Dermis blood vessel endothelial cell (primary cell): ENCODE measurements at places on chromosomes 7 and 10. TPM values are rescaled to one million over a fixed set of nuclear protein-coding genes. Genes with fewer than 3 reads are reported as not detected.
A peak's percentile ranks its signal among the peaks of the same experiment; 100 is the strongest.

GRCh38 chr10:43691485-43691884, 42.8 kb upstream of the ZNF32 start:
- peak; percentile 46 for DNase-seq

- DNase-seq: no peak
Measured at GRCh38 chr7:93992421-93993110, 11.6 kb downstream of the BET1 start.

CXCL12 gene
- total RNA-seq: 2.9 and 5.1 TPM in 2 replicates

DNA sequence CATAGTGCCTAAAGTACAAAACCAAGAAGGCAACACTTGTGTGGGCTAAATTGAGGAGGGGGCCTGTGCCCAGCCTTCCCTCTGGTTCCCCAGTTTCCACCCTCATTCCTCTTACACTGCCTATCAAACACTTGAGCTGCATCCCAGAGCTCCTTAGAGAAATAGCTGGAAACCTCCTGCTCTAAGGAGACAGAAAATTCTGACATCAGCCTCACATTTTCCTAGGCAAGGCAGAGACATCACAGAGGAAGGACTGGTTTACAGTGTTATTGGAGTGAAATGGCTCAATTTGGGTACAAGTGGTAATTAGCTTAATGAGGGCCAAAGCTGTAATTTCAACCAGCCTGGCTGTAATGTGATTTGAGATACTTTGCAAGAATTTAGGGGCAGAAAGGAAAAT, 192.3 kb upstream of the AOAH start:
- DNase-seq: no peak

GRCh38 chr10:110597476-110597875, 30.0 kb downstream of the SMC3 start:
- DNase-seq: peak; percentile 58

DNA sequence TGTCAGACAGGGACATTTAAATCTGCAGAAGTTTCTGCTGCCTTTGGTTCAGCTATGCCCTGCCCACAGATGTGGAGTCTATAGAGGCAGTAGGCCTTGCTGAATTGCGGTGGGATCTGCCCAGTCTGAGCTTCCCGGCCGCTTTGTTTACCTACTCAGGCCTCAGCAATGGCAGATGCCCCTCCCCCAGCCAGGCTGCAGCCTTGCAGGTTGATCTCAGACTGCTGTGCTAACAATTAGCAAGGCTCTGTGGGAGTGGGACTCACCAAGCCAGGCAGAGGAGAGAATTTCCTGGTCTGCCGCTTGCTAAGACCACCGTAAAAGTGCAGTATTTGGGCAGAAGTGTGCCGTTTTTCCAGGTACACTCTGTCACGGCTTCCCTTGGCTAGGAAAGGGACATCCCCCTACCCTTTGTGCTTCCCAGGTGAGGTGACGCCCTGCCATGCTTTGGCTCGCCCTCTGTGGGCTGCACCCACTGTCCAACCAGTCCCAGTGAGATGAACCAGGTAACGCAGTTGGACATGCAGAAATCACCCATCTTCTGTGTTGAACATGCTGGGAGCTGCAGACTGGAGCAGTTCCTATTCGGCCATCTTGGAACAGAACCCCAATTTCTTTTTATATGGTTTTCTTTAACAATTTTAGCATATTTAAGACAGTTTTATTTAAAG, 28.4 kb upstream of the VWDE start:
- no peak for DNase-seq

ELN gene
- total RNA-seq: 4.4 and 5.4 TPM in 2 replicates

CELF2 gene
- 10.2 and 18.5 TPM in 2 replicates for total RNA-seq

DNA sequence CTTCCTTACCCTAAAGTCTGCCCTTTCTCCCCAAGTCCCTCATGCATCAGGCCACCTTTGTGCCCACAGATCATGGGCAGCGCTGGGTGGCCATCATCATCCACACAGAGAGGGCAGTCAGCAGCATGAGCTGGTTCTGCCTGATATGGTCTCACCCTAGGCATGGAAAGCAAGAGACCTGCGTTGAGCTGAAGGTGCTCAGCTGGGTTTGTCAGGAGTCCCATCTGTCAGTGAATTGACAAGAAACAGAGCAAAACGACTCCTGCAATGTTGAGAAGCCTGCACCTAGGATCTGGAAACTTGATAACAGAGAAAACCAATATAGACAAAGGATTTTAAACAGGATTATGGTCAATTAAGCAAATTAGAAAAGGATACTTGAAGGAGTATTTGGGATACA, 242.7 kb upstream of the PRSS1 start:
- DNase-seq: no peak

- no peak for DNase-seq
Measured at GRCh38 chr7:111027396-111027795, 63.5 kb upstream of the LRRN3 start.

- no peak for DNase-seq
Measured at GRCh38 chr10:84668186-84668763, 339.9 kb downstream of the CCSER2 start.

- peak; percentile 81 for DNase-seq
Measured at GRCh38 chr10:33263453-33263852, 71.0 kb downstream of the NRP1 start.

CYP2C19 gene
- total RNA-seq: not detected in 2 replicates

FBXL13 gene
- 0.60 and 0.85 TPM in 2 replicates for total RNA-seq
